Suppressor macrophage treated with lipopolysaccharide for 1 hour (primary cell): ENCODE measurements at places on chromosomes 11 and 22.

- no peak for DNase-seq
Measured at GRCh38 chr11:4060182-4060923, 34.2 kb upstream of the RRM1 start.

DNA sequence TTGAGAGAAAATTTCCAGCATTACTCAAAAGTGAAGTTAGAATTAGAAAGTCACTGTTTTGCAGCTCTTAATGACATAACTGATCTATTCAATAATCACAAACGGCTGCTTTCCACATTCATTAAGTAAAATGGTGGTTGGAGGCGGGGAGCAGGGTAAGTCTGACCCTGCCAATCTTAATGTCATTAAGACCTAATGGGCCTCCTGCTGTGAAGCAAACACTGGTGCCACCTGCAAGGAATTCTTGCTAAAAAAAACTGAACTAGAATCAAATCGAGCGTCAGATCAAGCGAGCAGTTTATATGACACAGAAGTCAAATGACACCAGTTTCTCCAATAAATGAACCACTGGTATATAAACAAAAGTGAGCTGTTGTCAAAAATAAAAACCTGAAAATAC lies 351.5 kb downstream of the BRD1 start:
- no peak for DNase-seq

- DNase-seq, result no peak
Measured at GRCh38 chr11:9092072-9092471, 673 bp upstream of the SCUBE2 start.

GRCh38 chr11:17430616-17431015 lies 42.2 kb upstream of the KCNJ11 start:
- no peak for DNase-seq

DNA sequence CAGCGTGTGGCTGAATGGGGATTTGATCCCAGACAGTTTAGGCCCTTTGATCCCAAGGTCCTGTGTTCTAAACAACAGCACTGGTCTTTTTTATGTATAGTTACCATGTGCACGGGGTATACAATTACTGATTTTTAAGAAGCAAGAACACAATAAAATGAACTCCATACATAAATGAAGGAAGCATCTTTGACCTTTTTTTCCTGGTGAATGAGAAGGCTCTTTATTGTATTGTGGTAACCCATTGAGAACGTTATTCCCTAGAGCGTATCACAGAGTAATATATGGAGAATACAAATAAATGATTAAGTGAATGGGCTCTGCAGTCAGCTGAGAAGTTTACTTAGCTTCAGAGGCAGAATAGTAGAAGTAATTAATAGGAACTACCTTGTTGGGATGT lies 563.6 kb downstream of the NTM start:
- DNase-seq, result no peak

- no peak for DNase-seq
Measured at GRCh38 chr11:70841264-70841663, 411.1 kb downstream of the SHANK2 start.

- DNase-seq, result peak; percentile 99
Measured at GRCh38 chr11:118608360-118609227, 1.2 kb downstream of the PHLDB1 start.

GRCh38 chr11:44308256-44308922 lies 1.6 kb downstream of the ALX4 start:
- DNase-seq, result no peak

- DNase-seq, result peak; percentile 83
Measured at GRCh38 chr11:93193731-93194130, 4.1 kb downstream of the SLC36A4 start.

GRCh38 chr11:134312807-134313206 lies 19.0 kb upstream of the GLB1L2 start:
- no peak for DNase-seq

GRCh38 chr11:65219930-65220213 lies 38.1 kb downstream of the CAPN1 start:
- peak; percentile 60 for DNase-seq

DNA sequence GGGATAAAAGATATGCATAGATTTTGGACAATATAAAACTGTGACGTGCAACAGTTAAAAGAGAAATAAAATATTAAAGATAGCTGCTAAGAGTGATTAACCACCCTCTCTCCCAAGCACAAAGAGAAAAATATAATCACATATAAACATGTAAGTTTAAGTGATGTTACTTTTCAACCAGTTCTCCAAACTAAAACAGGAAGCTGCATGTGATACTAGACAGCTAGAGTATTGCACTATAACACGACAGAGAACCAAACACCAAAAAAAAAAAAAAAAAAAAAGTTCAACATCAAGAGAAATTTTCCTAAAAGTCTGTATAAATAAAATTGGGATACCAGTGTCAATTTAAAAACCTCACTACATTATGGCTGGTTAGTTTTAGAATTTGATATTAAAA lies 79.1 kb downstream of the PICALM start:
- peak; percentile 10 for DNase-seq

DNA sequence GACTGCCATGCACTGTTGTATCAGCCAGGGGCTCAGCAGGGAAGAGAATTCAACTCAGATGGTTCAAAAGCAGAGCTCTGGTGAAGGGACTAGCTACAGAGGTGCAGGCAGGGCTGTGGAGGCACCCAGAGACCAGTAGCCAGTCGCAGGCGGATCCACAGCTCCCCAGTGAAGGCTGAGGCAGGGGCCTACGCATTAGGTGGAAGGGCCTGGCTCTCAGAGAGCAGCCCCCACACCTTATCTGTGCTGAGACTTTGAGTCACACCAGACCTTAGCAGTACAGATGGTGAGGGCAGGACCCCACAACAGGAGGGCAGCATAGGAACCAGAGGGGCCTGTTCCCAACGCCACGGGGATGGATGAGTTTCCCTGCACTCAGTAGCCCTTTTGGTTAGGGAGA lies 189.6 kb downstream of the DSCAML1 start:
- no peak for DNase-seq

DNA sequence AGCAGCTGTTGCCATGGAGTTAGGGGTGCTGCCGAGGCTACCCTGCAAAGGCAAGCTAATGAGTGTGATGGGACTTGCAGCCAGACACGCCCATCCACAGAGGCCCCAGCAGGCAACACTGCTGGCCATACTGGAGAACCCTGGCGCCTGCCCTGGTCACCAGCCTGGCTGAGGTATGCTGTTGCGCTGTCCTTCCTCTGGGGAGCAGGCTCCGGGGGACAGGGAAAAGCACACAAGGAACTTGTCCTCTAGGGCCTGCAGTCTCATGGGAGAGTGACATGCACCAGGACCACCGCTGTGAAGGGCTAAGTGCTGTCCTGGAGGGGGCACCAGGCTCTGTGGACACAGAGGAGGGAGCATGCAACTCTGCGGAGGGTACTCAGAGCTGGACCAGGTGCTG lies 35.8 kb downstream of the TOM1 start:
- DNase-seq, result no peak

- no peak for DNase-seq
Measured at GRCh38 chr11:94303966-94304958, at the start of gene IZUMO1R. TSS of gene IZUMO1R (plus strand) at chr11:94304580. CDS start at chr11:94305637, 1,057 bp downstream.

DNA sequence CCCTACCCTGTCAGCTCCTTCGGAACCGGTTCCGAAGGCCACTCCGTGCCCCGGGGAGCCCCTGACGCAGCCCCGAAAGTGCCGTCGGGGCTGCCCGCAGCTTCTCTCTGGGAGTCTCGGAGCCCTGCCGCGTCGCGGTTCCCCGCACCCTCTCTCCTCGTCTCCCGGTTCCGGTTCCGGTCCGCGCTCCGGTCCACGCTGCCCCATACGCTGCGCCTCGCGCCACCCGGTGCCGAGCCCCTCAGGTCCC lies 618 bp downstream of the MTA2 start:
- DNase-seq, result peak; percentile 67

DNA sequence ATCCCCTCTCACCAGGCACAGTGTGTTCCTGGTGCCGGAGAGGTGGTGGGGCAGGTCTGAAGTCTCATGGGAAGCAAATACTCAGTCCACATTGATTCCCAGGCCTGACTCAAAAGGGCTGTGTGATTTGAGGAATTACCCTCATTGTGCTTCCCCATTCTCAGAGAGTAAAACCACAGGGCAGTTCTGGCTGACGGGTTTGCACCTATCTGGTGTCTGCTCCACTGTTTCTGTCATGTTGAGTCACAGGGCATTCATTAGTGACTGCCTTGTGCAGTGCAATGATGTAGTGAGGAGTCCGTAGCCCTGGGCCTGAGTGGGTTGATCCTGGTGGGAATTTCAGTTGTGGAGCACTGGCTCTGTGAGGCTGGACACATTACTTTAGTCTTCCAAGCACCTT lies 85.2 kb upstream of the ARHGAP20 start:
- peak; percentile 97 for DNase-seq

DNA sequence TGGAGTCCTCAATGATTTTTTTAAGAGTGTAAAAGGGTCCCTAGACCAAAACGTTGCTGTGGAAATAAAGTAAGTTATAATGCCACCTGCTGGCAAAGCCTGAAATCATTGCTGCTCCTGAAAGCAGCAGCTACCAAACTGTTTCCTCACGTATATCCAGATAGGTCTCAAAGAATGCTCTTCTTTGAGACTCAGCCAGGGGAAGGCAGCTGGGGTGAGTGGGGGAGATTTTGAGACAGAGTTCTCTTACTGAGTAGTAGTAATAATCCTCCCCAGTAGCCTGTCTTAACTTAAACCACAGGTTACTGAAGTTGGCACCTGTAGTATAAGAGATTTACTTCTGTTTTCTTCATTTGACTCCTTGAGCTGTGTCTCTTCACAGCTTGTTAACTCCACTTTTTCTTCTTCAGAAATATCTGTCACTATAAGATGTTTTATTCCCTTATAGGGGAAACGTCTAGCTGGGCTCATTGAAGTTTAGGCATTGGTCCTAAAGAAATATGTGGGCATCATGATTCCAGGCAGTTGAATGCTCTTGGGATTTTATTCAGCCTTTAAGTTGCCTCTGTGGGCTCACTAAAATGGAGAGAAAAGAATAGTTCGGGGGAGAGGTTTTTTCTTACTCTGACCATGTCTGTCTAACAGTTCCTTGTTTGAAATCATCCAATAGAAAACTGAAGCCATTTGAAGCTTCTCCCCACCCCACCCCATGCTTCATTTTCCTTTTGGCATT lies 77.9 kb downstream of the BTBD10 start:
- DNase-seq, result peak; percentile 30

- no peak for DNase-seq
Measured at GRCh38 chr11:114263513-114264170, 32.6 kb upstream of the NNMT start.

- no peak for DNase-seq
Measured at GRCh38 chr11:26993965-26994457, at the start of gene FIBIN. TSS of gene FIBIN (plus strand) at chr11:26994112. CDS start at chr11:26994527, 415 bp downstream.

GRCh38 chr22:26671317-26672059 lies 14.1 kb downstream of the MIAT start:
- no peak for DNase-seq

DNA sequence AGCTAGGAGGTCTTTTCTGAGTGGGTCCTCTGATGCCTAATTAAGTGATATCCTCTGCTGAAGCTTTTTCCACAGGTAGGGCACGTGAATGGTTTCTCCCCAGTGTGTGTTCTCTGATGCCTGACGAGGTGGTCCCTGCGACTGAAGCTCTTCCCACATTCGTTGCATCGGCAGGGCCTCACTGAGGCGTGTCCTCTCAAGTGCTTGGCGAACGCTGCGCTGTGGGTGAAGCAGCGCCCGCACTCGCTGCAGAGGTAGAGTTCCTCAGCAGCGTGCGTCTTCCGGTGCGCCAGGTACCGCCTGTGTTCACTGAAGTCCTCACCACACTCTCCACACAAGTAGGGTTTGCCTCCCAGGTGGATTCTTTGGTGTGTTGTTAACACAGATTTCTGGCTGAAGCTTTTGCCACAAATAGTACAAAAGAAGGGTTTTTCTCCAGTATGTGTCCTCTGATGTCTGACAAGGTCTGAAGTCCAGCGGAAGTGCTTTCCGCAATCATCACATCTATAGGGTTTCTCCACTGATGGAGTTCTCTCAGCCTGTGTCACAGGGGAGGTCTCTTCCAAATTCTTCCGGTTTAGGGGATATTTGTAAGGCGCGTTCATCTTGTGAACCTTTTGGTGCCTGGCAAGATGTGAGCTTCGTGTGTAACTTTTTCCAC lies 15.3 kb downstream of the ZNF202 start:
- no peak for DNase-seq
